ENCODE measurements at places on chromosomes 1 and 21.
A peak's percentile ranks its signal among the peaks of the same experiment; 100 is the strongest.

- DNase-seq: no peak
These were observed 191.9 kb downstream of the URB2 start for GRCh38 chr1:229817936-229818335.

- DNase-seq: no peak
These were observed 1.0 kb downstream of the FAM78B start for GRCh38 chr1:166165661-166166328.

DNA sequence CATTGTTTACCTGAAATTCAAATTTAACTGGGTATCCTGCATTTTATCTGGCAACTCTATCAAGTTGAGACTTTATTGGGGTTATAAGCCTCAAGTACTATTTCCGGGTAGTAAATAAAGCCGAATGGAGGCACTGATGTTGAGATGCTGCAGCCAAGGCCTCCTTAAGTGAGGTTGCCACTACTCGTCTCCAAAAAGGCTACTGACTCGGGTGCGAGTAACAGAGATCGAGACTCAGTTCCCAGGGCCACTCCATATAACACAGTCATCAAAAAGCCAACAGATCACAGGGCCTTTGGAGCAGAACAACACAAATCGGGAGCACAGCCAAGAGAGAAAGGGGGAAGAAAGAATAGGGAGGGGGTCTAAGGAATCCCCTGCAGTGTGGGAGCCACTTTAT lies 524 bp downstream of the COPA start:
- no peak for DNase-seq

DNA sequence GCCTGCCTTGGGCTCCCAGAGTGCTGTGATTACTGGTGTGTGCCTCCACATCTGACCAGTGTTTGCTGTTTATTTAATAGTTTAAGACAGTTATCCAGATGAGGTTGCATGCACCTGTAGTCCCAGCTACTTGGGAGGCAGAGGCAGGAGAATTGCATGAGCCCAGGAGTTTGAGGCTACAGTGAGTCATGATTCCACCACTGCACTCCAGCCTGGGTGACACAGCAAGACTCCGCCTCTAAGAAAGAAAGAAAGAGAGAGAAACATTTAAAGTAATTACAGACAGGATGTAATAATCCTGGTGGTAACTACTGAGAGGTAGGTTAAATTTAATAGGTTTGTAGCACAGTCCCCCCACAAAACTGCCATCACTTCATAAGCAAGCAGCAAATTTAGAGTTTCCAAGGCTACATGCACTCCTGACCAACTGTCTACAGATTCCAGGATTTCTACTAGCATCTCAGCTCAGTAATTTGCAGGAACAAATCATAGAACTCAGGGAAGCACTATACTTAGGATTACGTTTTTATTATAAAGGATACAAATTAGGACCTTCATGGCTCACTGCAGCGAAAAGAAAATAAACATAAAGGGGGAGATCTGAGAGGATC lies 89.6 kb downstream of the PKN2 start:
- DNase-seq: no peak

GRCh38 chr1:32863218-32863880 lies 7.4 kb downstream of the FNDC5 start:
- DNase-seq: peak; percentile 28

DNA sequence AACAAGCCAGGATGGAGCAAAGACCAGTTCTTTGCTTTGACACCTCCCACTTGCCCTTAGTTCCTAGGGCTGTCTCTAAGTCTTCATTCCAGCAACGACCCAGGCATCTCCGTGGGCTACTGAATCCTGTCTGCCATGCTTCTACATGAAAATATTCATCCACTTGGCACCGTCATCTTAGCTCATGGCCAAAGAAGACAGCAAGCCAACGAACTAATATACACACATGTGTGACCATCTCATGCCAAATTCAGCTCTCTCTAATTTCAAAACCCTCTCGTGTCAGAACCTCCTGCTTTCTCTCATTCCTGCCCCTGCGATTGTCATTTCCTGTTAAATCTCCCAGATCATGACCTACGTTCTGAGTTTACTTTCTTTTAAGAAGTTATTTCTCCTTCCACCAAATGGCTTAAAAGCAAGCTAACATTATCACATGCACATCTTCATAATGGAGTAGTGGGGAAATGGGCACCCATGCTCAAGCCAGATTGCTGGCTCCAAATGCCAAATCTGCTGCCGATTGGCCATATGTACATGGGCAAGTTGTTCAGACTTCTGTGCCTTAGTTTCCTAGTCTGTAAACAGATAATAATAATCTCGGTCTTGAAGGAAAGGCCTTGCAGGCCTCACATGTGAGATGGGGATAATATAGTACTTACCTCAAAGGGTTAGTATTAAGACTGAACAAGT lies 373.4 kb downstream of the USH2A start:
- no peak for DNase-seq

DNA sequence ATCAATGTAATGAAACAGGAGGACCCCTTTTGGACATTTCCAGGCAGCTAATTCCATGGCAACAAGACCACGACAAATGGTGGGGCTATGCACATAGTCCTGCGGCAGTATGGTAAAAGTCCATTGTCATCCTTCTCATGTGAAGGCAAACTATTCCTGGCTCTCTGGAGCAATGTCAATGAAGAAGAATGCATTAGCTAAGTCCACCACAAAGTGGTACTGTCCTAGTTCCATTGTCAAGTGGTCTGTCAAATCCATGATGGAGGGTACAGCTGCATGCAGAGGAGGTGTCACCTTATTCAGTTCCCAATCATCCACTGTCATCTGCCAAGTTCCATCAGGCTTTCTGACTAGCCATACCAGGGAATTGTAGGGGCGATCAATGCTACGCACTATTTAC lies 110.1 kb downstream of the GDAP2 start:
- DNase-seq: no peak
